ENCODE measurements at places on chromosomes 5 and 9. TPM values are rescaled to one million over a fixed set of nuclear protein-coding genes. Genes with fewer than 3 reads are reported as not detected.

INSL4 gene
- not detected for total RNA-seq

ZNF454 gene
- total RNA-seq = not detected

PCDHA13 gene
- 3.2 TPM for total RNA-seq

WNT8A gene
- not detected for total RNA-seq

BICD2 gene
- 26.3 TPM for total RNA-seq

MOB3B gene
- total RNA-seq = 2.6 TPM

OTULINL gene
- total RNA-seq = 46.4 TPM

SLC25A2 gene
- 0.40 TPM for total RNA-seq

SSBP2 gene
- total RNA-seq = 5.8 TPM

CATSPER3 gene
- total RNA-seq = 0.40 TPM

PCDHA3 gene
- not detected for total RNA-seq

BHMT gene
- not detected for total RNA-seq

FGD3 gene
- 6.3 TPM for total RNA-seq

NFX1 gene
- total RNA-seq = 12.5 TPM

OR1Q1 gene
- total RNA-seq = not detected

FOXD4L4 gene
- total RNA-seq = not detected

PDZD2 gene
- 2.9 TPM for total RNA-seq

UNC5A gene
- total RNA-seq = 0.46 TPM

PCDHGB4 gene
- 0.73 TPM for total RNA-seq

GNA14 gene
- 2.5 TPM for total RNA-seq

IFNA2 gene
- total RNA-seq = not detected

WDR38 gene
- total RNA-seq = not detected

Data from PC-3 (cell line).